ENCODE measurements at places on chromosomes 5 and 9.
A peak's percentile ranks its signal among the peaks of the same experiment; 100 is the strongest.

GRCh38 chr9:124628741-124629140 lies 121.5 kb upstream of the NR5A1 start:
- DNase-seq: no peak

- no peak for DNase-seq
These were observed 72.0 kb downstream of the PPARGC1B start for GRCh38 chr5:149802008-149802680.

DNA sequence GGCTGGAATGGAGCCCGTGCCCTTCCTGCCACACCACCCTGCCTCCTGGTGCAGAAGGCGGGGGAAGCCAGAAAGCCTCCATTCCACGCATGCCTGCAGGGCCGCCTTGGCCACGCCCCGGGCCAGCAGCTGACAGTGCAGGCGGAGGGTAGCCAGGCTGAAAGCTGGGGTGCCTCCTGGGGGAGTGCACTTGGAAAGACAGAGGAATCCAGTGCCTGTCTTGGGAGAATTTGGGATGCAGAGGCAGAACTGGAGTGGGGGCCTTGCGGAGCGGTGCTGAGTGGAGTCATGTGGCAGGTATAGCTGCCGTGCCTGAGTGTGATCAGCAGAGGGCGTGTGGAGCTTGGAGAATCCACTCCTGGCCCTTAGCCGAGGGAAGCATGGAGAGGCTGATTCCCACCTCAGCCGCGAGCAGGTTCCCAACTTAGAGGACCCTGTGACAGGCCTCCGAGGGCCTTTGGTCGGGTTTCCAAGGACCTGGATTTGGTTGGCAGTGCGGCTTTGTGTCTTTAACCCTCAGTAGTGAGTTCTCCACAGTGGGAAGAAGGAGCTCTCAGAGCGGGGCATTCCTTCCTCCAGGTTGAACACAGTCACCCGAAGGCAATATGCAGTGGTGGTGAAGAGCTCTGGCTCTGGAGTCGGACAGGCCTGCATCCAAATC lies 9.1 kb upstream of the URM1 start:
- peak; percentile 91 for DNase-seq

GRCh38 chr9:105437704-105438103 lies 10.1 kb upstream of the FSD1L start:
- no peak for DNase-seq

- DNase-seq: no peak
These were observed 69.9 kb downstream of the PSAT1 start for GRCh38 chr9:78366827-78367226.

DNA sequence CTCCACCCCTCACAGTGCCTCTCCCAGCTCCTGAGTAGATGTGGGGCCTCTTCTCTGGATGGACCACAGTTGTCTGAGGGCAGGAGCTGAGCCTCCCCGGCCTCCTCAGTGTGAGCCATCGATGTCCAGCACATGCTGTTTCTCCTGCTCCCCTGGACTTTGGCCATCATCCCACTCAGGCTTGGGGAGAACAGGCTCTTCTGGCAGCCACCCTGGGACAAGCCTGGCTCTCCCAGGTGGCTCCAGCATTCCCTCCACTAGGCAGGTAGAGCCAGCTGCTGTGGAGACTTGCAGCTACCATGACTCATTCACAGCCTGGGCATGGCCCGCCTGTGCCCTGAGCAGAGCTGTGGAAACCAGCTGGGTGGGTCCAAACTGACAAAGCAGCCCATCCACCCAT lies 77.0 kb downstream of the CSNK1A1 start:
- DNase-seq: no peak

DNA sequence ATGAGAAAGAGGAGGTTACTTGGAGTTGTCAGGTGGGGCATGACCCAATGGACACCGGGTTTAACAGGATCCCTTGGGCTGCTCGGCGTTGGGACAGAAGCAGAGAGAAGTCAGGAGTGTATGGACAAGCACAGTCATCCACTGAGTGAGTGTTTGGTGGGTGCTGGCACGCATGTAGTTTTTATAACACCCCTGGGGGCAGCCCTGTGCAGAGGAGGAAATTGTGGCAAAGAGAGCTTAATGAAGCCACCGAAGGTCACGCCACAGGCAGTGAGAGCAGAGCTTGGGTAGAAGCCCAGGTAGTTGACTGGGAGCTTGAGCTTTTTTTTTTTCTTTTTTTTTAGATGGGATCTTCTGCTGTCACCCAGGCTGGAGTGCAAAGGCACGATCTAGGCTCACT lies 43.2 kb upstream of the IER5L start:
- DNase-seq: no peak

DNA sequence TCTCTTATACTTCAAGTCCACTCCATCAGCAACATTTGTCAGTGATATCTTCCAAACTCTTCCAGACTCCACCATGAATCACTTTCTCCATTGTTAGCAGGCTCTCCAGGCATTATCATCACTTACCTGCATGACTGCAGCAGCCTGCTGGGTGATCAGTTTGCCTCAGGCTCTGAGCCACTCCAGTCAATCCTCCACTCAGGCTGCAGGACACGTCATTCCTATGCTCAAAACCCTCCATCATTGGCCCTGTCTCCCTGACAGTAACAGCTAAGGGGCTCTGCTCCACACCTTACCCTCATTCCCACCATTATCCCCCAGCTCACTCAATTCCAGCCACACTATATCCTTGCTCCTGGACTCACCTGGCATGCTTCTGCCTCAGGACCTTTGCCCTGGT lies 10.7 kb downstream of the DIRAS2 start:
- no peak for DNase-seq

DNA sequence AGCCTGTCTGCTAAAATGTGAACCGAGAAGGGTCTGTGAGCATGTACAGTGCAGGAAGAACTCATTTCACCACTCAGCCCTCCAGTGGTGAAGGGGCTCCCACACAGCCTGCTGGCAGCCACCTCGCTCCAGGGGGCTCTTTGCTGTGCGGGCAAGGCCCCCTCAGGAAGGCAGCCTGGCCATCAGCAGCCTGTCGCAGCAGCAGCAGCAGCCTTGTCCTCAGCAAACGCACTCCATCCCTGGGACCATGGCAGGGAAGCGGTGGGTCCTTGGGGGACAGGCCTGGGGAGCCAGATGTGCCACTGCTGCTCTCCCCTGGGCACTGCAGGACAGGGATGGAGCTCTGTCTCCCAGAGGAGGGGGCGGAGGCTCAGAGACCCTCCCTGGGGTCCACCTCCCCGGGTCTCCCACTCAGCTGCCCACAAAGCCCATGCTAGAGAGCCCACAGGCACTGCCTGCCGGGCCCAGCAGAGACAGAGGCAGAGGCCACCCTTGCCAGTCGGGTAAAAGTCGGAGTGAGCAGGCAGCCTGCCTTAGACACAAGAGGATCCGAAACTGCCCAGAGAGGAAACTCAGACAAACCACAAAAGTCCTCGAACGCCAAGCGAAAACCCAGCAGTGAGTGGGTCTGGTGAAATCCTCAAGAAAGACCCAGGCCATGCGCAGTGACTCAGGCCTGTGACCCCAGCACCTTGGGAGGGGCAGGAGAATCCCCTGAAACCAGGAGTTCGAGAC lies 8.0 kb downstream of the BRD3 start:
- DNase-seq: no peak

- DNase-seq: no peak
These were observed 185.2 kb upstream of the TRIM32 start for GRCh38 chr9:116501871-116502270.

DNA sequence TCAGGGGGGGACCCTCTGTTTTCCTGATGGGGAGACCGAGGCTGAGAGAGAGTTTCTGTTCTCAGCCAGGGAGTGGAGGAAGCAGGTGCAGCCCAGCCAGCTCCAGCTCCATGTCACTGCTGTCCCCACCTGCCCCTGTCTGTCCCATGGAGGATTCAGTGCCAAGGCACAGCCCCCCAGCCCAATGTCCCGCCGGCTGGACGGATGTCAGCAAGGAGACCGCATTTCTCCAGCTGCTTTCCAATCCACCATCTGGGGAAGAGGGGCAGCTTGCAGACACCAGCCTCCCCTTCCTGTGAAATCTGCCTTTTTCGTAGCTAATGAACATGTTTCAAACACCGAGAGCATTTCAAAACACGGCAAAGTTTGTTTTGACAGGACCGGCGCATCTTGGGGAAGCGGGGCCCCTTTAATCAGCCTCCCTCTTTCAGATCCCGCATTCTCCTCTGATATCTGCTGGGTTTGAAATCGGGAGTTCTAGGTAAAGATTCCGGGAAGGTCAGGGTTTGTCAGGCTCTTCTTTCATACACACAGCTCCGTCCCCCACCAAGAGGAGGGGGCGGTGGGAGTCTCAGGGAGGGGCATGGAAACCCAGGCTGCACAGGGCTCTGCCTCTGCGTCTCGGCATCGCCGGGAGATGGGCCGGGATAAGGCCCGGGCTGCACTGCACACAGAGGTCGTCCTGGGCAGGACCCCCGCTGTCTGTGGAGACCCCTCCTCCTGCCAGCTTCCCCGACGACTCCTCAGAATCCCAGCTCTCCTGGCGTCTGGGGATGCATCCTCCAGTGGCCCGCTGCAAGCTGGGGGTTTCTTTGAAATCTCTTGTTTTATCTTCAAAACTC lies 74.8 kb downstream of the NEK6 start:
- DNase-seq: no peak

DNA sequence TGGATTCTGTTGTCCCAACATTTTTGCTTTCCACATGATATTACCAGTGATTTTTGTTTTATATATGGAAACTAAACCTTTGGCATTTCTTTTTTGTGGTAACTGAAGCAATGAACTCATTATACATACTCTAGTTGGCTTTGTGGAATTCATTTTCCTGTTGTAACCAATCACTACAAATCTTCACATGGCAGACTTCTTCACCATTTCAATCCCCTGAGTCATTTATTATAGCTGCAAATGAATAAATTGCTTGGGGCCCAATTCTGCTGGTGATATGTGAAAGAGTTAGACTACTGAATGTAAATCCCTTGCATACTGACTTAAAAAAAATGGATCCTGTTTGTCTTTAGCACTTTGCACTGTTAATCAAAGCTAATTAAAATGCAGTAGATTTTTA lies 1709.6 kb upstream of the WWC1 start:
- DNase-seq: no peak

DNA sequence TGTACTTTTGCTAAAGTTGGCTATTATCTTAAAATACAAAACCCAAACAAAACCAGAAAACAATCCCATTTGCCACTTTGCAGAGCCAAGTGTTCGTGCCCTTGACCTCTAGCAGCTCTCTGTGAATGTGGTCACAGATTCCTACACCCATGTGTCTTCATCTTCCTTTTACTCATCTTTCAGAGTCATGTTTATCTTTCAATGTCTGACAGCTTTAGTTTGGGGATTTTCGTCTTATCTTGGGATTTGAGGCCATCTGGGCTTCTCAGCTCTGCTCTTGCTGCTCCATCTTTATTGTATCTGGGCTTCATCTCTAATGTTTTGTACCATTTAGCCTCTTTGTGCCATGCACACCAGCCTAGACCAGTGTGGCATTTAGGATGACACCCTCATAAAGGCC lies 81.0 kb downstream of the DAPK1 start:
- DNase-seq: no peak

DNA sequence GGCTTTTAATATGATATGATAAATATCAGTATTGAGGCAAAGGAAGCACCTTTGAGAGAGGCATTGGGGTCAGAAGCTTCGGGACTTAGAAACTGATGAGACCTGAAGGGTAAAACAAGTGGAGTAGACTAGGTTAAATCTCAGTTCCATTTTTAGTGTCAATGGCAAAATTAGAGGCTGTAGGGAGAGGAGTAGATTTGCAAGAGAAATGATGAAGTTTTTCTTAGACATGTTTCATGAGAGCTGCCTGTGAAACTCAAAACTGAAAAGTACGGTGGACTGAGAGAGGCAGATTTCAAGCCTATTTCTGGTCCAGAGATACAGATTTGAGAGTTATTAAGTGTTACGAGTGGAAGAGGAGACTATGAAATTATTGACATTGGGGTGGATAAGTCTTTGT lies 278.5 kb downstream of the TAF11L14 start:
- DNase-seq: no peak

- peak; percentile 49 for DNase-seq
These were observed 8.6 kb downstream of the HAPLN1 start for GRCh38 chr5:83711982-83712601.

- no peak for DNase-seq
These were observed 489.9 kb upstream of the BRINP1 start for GRCh38 chr9:119859128-119859527.

DNA sequence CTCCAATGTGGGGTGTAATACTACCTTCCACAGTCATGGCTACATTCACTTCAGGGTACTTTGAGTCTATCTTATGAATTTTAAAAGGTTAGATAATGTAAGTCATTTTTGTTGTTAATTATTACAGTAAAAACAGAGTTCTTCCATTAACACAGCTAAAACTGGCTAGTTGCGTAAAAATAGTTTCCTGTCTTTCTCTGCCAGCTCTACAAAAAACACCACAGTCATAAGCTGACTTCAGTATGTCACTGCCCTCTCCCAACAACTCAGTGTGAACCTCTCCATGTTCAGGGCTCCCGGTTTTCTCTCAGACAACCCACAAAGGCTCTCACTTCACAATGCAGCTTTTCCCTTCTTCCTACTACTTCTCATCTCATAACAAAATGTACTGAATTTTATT lies 84.8 kb upstream of the ITGA1 start:
- DNase-seq: no peak

DNA sequence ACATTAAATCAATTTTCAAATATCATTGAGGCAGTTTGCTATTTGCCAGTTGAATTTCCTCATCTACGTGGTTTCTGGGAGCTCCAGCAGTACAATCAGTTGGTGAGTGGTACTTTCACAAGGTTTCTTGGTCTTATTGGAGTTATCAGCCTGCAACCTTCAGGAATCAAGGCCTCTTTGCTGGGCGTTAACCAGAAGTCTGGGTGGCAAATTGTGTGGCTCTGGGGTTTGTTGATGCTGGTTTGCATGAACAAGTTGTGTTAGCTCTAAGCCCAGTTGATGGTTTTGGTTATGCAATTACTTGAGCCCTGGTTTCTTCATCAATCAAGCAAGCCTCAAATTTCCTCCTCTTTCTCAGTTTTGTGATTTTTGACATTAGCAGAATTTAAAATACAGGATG lies 152.9 kb upstream of the ANKRD55 start:
- DNase-seq: no peak

DNA sequence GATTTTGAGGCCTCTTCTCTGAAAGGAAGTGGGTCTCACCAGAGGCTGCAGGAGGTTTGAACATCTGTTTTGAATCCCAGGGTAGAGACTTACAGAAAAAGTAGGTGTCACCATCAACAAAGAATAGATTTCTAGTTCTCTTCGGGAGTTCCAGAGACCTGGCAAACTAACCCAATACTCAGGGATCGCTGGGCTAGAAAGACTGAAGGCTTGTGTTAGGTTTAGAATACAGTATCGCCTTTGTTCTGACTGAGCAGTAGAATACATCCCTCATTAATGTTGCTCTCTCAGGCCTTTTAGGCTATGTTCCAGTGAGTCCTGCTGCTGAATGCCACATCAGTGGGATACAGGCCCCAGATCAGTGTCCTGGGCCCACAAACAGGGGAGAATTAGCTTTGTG lies 27.2 kb downstream of the RUSC2 start:
- DNase-seq: no peak

All from cerebellum (tissue), 4 donors.